ENCODE measurements at places on chromosomes 16 and 17.
A peak's percentile ranks its signal among the peaks of the same experiment; 100 is the strongest.

DNA sequence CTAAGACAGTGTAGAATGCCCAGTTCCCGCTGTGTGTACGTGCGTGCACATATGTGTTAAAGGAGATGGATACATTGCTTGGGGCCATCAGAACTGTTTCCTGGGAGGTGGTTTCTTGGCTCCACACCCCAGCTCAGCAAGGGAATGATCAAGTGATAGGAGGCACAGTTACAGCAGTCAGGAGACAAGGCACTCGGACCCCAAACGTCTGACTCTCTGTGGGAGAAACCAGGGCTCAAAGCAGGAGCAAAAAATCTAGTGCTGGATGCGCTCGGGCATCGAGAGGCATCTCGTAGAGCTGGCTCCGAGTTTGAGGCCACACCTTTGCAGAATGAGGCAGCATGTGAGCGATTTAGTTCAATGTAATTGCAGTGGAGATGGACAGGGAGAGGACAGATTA lies 71.9 kb downstream of the RBBP6 start:
- no peaks in the 10 kb centered on the region for H3K36me3 ChIP-seq
- no peak for DNase-seq
- H3K27ac ChIP-seq: no peak overlapping the region
- H3K4me3 ChIP-seq: no peak overlapping the region

DNA sequence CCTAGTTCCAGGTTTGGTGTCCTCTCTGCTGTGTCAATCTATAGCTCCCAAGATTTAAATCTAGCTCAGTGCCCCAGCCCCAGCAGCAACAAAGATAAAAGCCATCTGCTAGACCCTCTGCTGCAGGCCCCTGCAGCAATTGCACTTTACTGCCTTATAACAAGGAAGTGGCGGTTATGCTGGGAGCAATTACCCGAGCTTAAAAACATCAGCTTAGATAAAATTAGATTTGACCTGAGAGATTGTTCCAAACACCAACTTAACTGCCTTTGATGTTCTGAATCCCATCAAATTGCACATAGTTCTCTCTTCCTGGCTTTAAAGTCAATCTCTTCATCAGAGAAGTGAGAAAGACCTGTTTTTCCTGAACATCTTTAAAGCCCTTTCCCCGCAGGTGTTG lies 62.4 kb upstream of the SHISA6 start:
- H3K36me3 ChIP-seq: no peaks in the 10 kb centered on the region
- no peaks in the 10 kb centered on the region for H3K27me3 ChIP-seq
- no peak overlapping the region for H3K27ac ChIP-seq
- no peak overlapping the region for H3K4me3 ChIP-seq

DNA sequence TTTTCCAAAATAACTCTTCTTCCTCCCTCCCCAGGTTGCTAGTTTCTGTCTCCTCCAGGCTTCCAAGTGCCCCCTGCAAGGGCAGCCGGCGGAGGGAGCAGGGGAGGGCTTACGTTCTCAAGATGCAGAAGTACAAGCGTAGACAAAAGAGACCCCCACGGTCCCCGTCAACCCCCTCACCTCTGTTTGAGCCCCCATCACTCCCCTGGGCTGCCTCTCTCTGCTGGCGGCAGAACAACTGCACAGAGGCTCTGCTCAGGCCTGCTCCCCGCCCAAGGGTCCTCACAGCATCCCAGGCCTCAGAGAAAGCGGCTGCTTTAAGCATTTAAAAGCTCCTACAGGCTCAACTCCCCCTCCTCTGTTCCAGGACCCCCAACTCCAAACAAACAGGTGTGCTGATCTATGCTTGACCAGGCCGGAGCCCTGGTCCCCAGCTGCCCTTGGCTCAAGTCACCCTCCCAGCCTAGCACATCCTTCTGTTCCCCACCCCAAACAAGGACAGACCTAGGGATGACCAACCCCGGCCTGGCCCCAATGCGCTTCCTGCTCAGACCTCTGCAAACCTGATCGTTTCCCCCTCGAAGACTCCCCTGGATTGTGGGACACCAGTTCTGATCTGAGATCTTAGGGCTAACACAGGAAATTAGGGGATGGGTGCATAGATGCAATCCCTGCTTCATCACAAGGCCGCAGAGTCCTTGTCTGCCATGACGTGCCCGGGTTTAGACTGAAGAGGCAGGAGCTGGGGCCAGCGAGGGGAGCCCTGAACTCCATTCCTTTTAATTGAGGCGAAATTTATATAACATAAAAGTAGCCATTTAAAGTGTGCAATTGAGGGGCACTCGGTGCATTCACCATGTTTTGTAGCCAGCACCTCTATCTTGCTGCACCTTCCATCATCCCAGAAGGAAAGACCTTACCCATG lies 17.2 kb upstream of the RBFOX3 start:
- no peaks in the 10 kb centered on the region for H3K27me3 ChIP-seq
- no peak overlapping the region for H3K27ac ChIP-seq
- no peaks in the 10 kb centered on the region for H3K36me3 ChIP-seq
- no peak overlapping the region for H3K4me3 ChIP-seq
- H3K4me1 ChIP-seq: no peaks in the 10 kb centered on the region

DNA sequence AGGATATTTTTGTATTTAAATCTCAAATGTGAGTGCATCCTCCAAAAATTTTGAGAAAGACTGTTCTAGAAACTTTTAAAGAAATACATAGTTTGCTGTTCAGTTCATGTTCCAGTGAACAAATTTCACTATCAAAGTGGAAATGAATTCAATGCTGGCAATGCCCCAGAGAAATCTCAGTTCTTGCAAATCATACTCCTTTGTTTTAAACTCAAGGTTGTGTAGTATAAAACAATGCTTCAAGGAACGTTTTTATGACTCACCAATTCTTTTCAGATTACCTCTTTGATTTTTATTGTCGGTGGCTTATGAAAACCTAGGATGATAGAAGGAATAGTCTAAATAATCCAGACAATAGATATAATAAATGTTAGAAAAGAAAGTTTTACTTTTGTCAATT lies 17.6 kb downstream of the LPCAT2 start:
- no peak overlapping the region for H3K27ac ChIP-seq
- DNase-seq: no peak
- H3K4me1 ChIP-seq: no peaks in the 10 kb centered on the region
- no peaks in the 10 kb centered on the region for H3K27me3 ChIP-seq
- no peaks in the 10 kb centered on the region for H3K36me3 ChIP-seq

- no peaks in the 10 kb centered on the region for H3K27me3 ChIP-seq
- H3K36me3 ChIP-seq: no peaks in the 10 kb centered on the region
- no peak overlapping the region for H3K4me3 ChIP-seq
- peaks cover 2% of the 10 kb centered on the region for H3K4me1 ChIP-seq
- DNase-seq: no peak
Observed at GRCh38 chr17:80781211-80781610, 210.4 kb upstream of the CHMP6 start.

GRCh38 chr17:61362852-61363600 lies 36.6 kb upstream of the TBX2 start:
- H3K4me1 ChIP-seq: no peaks in the 10 kb centered on the region
- no peaks in the 10 kb centered on the region for H3K27me3 ChIP-seq
- H3K4me3 ChIP-seq: no peak overlapping the region
- H3K36me3 ChIP-seq: no peaks in the 10 kb centered on the region

DNA sequence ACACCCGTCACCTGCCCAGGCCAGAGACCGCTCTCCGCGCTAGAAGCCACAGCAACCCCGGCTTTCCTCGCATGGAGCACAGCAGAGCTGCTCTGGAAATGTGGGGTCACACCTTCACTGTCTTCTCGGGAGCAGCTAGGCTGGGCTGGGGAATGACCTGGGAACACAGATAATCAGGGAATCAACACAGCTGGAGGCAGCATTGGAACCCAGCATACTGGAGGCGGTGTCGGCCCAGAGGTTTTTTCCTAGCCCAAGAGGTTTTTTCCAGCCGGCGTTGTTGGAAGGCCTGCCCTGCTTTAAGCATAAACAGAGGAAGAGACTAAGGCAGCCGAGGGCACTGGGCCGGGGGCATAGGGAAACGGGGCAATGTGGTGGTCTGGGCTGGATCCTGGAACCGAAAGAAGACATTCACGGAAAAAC lies 791 bp upstream of the PLD6 start:
- H3K4me1 ChIP-seq: peaks cover 19% of the 10 kb centered on the region
- peak overlapping the region; percentile 28 for H3K27ac ChIP-seq
- peak; percentile 15 for DNase-seq
- H3K36me3 ChIP-seq: no peaks in the 10 kb centered on the region
- H3K4me3 ChIP-seq: no peak overlapping the region

- H3K4me1 ChIP-seq: peaks cover 3% of the 10 kb centered on the region
- H3K27me3 ChIP-seq: no peaks in the 10 kb centered on the region
- no peak overlapping the region for H3K27ac ChIP-seq
- no peak overlapping the region for H3K4me3 ChIP-seq
Observed at GRCh38 chr16:4360538-4361021, 9.5 kb upstream of the PAM16 start.

GRCh38 chr16:27400751-27401620 lies 988 bp upstream of the IL21R start:
- H3K27ac ChIP-seq: no peak overlapping the region
- no peaks in the 10 kb centered on the region for H3K4me1 ChIP-seq
- H3K27me3 ChIP-seq: no peaks in the 10 kb centered on the region
- H3K36me3 ChIP-seq: no peaks in the 10 kb centered on the region

DNA sequence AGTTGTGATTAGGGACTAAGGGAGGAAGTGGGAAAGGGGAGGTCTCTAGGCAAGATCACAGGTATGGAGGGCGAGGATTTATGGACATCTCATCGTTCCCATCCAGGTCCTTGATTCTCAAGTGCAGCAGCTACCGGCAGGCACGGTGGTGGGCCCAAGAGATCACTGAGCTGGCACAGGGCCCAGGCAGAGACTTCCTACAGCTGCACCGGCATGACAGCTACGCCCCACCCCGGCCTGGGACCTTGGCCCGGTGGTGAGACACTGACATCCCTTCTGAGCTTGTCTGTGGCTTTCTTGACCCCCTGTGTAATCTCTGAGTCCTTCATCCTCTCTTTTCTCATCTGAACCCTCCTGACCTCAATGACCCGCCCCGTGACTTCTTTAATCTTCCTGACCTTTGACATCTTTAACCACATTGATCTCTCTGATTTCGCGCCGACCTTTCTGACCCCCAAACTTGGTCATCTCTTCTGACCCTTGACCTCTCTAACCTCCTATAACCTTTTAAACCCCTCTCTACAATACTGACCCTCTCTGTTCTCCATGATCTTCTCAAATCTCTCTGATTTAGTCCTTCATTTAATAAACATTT lies 3.8 kb downstream of the PLD2 start:
- no peaks in the 10 kb centered on the region for H3K27me3 ChIP-seq
- DNase-seq: no peak
- H3K4me3 ChIP-seq: no peak overlapping the region
- H3K27ac ChIP-seq: no peak overlapping the region
- peaks cover 37% of the 10 kb centered on the region for H3K36me3 ChIP-seq

- H3K4me1 ChIP-seq: no peaks in the 10 kb centered on the region
- H3K27me3 ChIP-seq: no peaks in the 10 kb centered on the region
- no peak overlapping the region for H3K27ac ChIP-seq
Observed at GRCh38 chr16:49366669-49367068, 6.9 kb upstream of the C16orf78 start.

GRCh38 chr17:49638818-49639217 lies 39.1 kb downstream of the SPOP start:
- no peaks in the 10 kb centered on the region for H3K27me3 ChIP-seq
- no peak overlapping the region for H3K4me3 ChIP-seq
- DNase-seq: no peak
- H3K27ac ChIP-seq: no peak overlapping the region
- no peaks in the 10 kb centered on the region for H3K4me1 ChIP-seq
- no peaks in the 10 kb centered on the region for H3K36me3 ChIP-seq

DNA sequence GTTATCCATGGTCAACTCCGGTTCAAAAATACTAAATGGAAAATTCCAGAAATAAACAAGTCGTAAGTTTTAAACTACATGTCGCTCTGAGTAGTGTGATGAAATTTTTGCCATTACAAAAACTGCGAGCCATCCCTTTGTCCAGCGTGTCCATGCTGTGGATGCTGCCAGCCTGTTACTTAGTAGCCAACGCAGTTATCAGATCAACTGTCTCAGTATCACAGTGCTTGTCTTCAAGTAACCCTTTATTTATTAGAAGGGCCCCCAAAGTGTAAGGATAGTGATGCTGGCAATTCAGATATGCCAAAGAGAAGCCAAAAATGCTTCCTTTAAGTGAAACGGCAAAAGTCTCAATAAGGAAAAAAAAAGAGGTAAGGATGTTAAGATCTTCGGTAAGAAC lies 23.9 kb downstream of the SNN start:
- no peaks in the 10 kb centered on the region for H3K27me3 ChIP-seq
- H3K36me3 ChIP-seq: peaks cover 54% of the 10 kb centered on the region
- H3K27ac ChIP-seq: no peak overlapping the region
- H3K4me1 ChIP-seq: no peaks in the 10 kb centered on the region
- DNase-seq: no peak

DNA sequence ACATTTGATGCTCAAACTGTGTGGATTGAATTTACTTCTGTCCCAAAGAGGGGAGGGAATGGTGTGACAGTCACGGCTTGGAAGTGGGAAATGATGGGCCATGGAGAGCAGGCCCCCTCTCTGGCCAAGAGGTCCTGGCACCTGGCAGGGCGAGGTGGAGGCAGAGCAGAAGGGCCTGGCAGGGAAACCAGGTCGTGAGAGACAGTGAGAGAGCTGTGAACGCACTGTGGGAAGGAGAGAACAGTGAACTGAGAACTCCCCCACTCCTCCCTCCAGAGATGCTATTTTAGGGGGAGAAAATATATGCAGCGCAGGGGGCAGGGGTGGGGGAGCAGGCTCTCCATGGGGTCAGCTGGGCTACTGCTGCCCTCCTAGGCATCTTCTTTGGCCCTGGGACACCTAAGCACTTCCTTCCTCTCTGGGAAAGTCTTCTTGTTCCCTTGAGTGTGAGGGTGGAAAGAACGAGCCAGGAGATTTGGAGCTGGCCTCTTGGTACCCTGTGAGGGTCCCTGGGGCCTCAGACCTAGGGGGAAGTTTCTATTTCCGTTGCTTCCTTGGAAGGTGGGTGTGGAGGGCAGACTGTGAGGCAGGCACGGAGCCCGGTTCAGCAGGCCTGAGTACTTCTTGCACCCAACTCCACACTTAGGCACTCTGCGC lies 17.2 kb upstream of the TBX21 start:
- peaks cover 49% of the 10 kb centered on the region for H3K27me3 ChIP-seq
- H3K27ac ChIP-seq: no peak overlapping the region
- H3K36me3 ChIP-seq: peaks cover 9% of the 10 kb centered on the region
- H3K4me1 ChIP-seq: no peaks in the 10 kb centered on the region
- no peak overlapping the region for H3K4me3 ChIP-seq
- no peak for DNase-seq

- no peaks in the 10 kb centered on the region for H3K27me3 ChIP-seq
- H3K27ac ChIP-seq: peak overlapping the region; percentile 62
Observed at GRCh38 chr16:88616320-88616719, 22.1 kb upstream of the IL17C start.

DNA sequence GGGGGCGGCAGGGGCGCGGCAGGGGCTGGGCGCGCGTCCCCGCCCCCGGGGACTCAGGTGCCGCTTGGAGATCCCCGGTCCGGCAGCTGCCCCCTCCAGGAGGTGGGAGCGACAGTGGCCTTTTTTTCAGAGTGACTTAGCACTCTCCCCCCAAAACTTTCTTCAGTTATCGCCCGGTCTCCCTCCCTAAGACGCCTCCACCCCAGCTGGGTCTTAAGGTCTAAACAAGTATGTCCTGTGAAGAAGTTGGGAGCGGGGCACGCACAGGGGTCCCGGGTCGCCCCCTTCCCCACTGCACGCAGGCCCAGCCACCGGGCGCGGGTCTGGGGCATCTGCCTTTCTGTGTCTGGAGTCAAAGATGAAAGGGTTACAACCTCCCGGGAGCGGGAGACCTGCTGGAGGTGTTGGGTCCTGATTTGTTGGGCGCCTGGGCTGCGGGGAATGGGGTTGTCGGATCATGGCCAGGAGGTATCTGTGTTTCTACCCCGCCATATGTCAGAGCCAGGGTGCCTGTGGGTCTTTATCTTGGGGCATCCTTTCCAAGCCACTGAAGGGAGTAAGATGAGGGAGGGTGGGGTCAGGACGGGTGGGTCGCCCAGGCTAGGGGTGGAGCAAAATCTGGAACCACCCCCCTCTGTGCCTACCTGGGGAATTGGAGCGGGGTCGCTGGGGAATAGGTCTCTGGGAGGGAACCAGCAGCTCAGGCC lies 757 bp downstream of the FMNL1 start:
- peaks cover 41% of the 10 kb centered on the region for H3K27me3 ChIP-seq
- no peak for DNase-seq
- H3K4me3 ChIP-seq: peak overlapping the region; percentile 73
- H3K27ac ChIP-seq: peak overlapping the region; percentile 27
